Osteoblast (primary cell): ENCODE measurements at places on chromosomes 13 and 19. TPM values are rescaled to one million over a fixed set of nuclear protein-coding genes. Genes with fewer than 3 reads are reported as not detected.
A peak's percentile ranks its signal among the peaks of the same experiment; 100 is the strongest.

The C5AR1 gene
- total RNA-seq: 0.29 and 0.72 TPM in 2 replicates

DNA sequence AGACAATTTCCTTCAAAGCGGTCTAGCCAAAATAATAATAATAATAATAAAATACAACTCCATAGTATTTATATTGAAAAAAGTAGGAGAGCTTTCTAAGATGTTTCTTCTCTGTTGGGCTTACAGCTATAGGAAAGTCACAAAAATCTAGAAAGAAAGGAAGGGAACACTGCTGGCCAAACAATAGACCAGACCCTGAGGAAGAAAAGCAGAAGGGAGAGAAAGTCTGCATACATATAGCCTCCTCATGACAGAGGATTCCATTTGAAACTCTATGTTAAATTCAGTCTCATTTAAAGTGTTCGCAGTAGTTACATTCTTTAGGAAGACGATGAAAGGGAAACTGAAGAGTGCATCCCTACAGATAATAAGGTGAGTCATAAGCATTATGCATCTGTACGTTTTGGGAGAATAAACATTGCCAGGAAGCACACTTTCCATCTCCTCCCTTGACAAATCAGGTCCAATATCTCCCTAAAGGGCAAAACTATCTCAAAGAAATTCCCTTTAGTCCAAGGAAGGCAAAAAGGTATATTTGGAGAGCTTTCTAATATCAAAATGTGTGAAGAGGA, 86.5 kb downstream of the PCDH9 start:
- no peak for DNase-seq

The TUBGCP3 gene
- 15.3 and 17.0 TPM in 2 replicates for total RNA-seq

The OR7A5 gene
- total RNA-seq: not detected in 2 replicates

DNA sequence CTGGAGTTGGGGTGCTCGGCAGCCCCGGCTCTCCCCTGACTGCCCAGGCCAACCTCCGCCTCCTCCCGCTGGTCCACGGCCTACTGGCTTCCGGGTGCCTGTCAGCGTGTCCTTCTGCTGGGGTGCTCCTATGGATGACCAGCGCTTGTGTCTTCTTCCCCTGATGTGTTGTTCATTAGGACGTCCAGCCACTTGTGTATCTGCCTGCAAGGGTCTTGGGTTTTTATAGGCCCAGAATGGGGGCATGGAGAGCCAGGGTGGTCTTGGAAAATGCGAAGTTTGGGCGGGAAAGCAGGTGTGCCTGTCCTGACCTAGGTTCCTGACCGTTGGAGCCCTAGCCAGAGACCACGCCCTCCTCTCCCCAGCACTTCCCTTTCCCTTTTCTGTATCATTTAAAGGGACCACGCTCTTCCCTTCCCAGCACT, 139.8 kb downstream of the SLITRK5 start:
- DNase-seq: no peak

- peak; percentile 65 for DNase-seq
Observed at GRCh38 chr13:77034881-77035280, 7.9 kb upstream of the FBXL3 start.

DNA sequence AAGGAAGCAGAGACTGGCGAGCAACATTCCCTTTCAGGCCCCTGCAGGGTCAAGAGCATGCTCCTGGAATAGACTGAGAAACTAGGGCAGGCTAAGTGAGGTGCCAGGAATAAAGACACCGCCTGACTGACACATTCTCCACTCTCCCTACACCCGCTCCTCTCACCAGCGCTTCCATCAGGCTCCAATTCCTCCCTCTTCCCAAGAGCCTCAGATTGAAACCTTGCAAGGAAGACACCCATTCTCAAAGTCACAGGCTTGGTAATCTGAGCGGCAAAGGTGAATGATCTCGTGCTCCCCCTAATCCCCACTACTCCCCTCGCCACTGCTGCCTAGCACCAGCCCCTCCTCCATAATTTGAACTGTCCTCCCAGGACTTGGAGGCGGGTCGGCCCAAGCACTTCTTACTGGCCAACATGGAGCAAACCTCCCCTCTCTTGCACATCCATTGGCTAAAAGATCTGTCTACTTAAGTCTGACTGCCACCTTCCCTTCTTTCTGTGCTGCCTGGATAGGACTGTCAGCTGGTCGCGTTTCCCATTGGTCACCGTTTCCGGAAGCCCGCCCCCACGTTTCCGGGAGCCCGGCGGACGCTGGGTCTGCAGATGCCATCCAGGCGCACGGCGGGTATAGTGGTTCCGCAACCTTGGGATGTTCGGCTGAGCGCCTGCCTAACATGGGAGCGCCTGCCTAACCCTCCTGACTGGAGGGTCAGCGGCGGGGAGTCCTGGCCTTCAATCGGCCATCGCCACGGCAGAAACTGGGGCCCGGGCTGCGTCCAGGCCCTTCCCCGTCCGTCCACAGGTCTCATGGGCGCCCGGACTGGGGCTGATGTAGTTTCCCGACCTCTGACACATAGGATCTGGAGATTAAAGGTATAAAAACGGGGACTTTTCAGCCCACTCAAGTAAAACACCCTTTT, 33.6 kb downstream of the ZNF383 start:
- DNase-seq: peak; percentile 98

The KLF2 gene
- 11.2 and 16.6 TPM in 2 replicates for total RNA-seq

DNA sequence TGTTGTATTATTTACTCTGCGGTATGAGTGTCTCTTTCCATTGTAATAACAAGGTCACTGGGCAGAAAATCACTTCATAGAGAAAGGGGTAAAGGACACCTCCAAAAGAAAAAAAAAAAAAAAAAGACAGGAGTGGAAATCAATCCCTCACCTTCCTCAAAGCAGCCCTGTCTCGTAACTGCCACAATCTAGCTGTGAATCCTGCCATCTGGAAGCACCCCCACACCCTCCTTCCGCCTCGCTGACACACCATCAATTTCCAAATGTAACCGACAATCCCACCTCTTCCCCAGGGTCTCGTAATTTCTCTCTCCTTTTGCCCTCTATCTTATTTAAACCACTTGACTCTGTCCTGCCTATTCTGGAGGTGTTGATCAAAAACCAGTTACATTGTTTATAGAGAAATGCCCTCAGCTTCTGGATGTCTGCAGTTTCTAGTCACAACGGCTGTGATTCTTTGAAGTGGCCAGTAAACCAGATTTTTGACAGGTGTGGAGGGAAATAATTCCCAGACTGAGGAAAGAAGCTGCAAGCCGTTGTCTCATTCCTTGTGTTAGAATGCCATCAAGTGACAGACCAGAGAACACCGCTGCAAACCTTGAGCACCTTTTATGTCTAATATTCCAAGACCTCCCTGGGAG, 9.1 kb upstream of the POP4 start:
- no peak for DNase-seq

DNA sequence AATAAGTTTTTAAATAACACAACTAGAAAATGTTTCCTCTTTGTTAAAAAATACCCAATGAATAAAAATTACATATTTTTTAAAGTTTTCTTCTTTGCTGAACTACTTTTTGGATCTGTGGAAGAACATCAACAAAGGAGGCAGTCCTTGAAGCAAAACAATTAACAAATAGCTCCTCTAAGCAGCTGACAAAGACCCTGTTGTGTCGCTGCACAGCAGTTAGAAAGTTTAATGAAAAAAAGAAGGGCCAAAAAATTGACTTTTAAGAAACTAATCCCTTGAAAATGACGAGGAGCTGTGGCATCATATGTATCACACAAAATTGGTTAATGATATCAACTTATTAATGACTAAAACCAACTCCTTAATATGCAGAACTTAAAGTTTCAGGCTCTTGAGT, 72.1 kb downstream of the SLITRK1 start:
- peak; percentile 17 for DNase-seq

DNA sequence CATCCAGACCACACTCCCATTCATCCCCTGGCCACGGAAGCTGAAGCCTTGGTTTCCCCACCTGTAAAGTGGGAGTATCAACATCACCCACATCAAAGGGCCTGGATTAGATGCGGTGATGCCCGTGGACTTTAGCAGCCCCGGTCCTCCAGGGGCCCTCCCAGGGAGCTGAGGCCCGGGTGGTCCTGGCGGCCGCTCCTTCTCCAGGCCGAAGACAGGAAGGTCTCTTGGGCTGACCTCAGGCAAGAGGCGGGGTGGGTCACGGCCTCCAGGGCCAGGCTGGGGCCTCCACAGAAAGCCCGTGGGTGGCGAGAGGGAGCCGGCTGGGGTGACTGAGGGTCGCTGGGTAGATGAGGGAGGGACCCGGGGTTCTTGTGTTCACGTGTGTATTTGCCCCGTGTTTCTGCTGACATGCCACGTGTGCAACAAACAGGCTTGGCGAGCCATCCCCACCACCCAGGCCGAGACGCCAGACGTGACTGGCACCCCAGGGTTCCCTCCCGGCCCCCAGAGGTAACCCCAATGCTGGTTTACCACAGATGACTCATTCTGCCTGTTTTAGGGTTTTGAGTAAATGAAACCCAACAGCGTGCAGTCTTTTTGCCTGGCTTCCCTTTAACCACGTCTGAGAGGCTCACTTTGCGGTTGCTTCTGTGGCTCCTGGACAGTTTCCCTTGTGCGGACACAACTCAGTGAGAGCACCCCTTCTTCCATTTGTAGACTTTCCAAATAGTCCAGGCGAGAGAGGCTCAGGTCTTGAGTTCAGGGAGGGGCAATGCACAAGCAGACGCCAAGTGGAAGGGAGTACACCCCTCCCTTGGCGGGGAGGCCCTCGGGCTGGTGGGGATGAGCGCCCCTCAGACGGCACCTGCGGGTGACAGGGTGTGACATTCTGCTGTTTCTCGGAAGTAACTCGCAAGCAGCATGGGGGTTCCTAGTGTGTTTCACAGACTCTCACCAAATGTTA, 42.9 kb downstream of the C13orf46 start:
- peak; percentile 82 for DNase-seq

The ELOF1 gene
- 31.2 and 42.0 TPM in 2 replicates for total RNA-seq

DNA sequence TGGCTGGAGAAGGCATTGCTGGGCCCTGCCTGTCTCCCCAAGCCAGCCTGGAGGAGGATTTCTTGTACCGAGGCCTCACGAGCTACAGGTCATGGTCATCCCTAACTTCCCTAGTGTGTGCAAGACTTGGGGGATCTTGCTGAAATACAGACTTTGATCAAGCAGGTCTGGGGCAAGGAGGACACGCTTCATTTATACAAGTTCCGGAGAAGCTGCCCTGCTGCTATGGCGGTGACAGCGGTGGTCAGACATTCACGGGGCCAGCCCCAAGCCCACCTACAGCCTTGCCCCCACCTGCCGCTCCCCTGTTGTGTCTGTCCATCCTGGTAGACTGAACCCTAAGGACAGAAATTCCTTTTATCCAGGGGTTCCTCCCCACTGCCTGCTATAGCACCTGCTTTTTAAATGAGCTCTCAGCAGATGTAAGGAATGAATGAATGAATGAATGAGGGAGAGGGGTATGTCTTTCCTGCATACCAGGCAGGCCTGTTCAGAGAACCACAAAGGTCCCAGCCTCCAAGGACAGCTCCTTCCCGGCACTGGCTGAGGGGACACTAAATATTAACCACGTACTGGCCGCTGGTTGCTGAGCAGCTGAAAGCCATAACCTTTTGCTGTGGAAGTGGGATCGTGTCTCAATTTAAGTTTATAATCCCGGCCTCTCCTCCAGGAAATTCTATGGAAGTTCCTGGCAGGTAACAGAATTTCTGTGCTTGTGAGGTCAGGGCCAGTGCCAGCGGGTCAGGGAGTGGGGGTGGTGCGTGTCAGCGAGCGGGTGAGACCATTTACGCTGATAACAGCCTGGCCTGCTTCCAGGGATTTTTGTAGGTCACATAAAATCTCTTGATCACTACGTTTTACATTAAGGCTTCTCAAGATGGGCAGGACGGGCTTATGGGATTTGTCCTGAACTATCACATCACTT, 27.1 kb downstream of the TSSK6 start:
- peak; percentile 81 for DNase-seq

- DNase-seq: peak; percentile 90
Observed at GRCh38 chr13:44713788-44714469, 137.8 kb upstream of the TSC22D1 start.

DNA sequence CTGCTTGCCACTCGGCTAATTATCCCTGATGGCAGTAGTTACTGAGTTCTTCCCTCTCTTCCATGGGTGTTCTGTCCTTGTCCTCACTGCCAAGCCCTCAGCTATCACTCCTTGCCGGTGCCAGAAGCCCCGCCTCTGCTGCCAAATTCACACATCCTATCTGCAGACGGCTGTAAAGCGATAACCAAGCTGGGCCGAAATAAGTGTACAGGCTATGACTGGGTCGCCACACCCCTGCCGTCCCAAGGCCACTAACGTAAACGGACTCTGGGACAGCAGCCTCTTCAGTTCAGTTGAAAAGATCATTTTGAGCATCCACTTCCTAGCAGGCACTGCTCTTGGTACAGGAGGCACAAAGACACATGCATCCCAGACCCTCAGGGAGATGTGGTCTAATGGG, 13.3 kb downstream of the SLC7A1 start:
- no peak for DNase-seq

DNA sequence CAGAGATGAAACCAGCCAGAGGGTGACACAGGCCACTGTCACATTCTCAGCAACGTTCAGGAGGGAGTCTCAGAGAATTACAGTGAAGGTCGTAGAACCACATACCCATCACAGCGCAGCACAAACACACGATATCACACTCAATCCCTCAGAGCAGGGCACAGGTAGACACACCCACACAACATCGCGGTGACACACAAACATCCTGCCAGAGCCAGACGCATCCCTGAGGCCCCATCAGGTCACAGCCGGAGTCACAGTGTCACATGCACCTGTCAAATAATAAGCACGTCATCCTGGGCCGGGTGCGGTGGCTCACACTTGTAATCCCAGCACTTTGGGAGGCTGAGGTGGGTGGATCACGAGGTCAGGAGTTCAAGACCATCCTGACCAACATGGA, 17.5 kb downstream of the ELAVL3 start:
- DNase-seq: peak; percentile 34

GRCh38 chr19:42191330-42191729, 26.1 kb downstream of the DEDD2 start:
- DNase-seq: peak; percentile 38

DNA sequence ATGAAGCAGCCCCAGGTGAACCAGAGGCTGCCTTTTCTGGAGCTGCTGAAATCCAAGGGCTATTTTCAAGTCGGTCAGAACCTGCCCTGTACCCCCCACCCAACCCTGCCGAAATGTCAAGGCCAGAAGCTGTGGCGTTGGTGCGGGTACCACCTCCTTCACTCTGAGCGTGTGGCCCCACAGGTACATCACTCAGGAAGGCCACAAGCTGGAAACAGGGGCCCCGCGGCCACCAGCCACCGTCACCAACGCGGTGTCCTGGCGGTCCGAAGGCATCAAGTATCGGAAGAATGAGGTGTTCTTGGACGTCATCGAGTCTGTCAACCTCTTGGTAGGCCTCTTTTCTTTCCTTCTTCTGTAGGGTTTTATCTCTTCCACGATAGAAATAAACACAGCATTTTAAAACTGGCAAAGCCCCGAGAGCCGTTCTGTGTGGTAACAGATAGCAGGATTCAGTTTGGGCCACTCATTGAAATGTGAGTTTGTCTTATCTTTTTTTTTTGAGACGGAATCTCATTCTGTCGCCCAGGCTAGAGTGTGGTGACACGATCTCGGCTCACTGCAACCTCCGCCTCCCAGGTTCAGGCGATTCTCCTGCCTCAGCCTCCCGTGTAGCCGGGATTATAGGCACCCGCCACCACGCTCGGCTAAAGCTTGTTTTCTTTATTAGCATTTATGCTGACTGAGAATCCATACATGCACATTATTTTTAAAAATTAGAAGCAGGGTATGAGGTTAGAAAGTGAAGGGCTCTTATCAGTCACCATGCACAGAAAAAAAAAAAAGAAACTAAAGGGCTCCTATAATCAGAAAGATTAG, 11.3 kb downstream of the AP1M1 start:
- DNase-seq: no peak

- peak; percentile 98 for DNase-seq
Observed at GRCh38 chr19:11378319-11379189, 4.1 kb downstream of the SWSAP1 start.

The RHPN2 gene
- total RNA-seq: 0.59 and 1.4 TPM in 2 replicates
